ENCODE measurements at places on chromosomes 6 and 20. TPM values are rescaled to one million over a fixed set of nuclear protein-coding genes. Genes with fewer than 3 reads are reported as not detected.

The MTFR2 gene
- 2.7 TPM for polyA plus RNA-seq

The GLP1R gene
- 0.71 TPM for polyA plus RNA-seq

The SAMD10 gene
- 6.8 TPM for polyA plus RNA-seq

The PTPRT gene
- polyA plus RNA-seq, result 0.56 TPM

The SLC12A5 gene
- 1.7 TPM for polyA plus RNA-seq
